ENCODE measurements at places on chromosomes 12 and 14.
A peak's percentile ranks its signal among the peaks of the same experiment; 100 is the strongest.

GRCh38 chr12:76337583-76337982 lies 10.6 kb downstream of the BBS10 start:
- DNase-seq: no peak

- DNase-seq: no peak
These were observed 114.5 kb downstream of the ETV6 start for GRCh38 chr12:11763760-11764520.

- DNase-seq: no peak
These were observed 58.0 kb upstream of the TMEM132D start for GRCh38 chr12:129961856-129962255.

DNA sequence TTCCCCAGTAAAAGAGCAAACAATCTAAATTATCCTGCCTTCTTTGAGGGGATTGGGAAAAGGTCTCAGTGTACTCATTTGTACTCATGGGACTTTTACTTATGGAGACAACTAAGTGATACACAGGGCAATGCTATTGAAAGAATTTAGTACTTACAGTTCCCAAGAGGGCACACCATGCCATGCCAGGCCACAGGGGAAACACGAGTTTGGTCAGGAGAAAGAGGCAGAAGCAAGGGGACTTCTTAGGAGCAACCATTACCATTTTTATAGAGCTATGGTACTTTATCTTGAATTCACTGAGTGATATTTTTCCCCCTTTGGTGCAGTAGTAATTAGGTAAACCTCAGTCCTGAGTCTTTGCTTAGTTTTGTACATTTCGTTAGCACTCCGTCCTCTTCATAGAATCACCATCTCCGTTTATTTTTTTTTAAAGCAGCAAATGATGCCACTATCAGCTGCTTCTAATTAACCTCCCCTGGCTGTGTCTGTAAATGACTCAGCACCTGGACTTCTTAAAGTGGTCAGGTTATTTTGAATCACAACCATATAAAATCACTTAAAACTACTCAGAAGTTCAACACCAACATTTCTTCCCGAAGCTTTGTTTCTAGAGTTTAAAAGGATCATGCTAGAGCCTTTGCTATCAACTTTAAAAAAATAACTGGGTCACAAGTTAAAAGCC lies 5.9 kb upstream of the WASHC3 start:
- no peak for DNase-seq

DNA sequence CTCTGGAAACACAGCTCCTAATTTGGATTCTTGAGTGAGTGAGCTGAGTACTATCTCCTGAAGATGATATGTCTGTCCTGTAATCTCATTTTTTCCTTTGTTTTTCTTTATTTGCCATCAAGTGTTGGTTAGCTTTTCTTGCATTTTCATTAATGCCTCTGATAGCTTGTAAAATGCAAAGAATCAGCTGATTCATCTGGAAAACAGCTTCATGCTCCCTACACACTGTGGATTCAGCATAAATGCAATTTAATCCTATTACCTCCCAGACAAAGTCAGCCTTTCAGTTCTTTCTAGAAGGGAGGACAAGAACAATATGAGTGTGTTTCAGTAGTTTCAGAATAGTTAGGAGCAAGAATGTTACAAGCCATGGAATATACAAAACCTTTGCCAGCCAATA lies 79.4 kb downstream of the DACT1 start:
- no peak for DNase-seq

DNA sequence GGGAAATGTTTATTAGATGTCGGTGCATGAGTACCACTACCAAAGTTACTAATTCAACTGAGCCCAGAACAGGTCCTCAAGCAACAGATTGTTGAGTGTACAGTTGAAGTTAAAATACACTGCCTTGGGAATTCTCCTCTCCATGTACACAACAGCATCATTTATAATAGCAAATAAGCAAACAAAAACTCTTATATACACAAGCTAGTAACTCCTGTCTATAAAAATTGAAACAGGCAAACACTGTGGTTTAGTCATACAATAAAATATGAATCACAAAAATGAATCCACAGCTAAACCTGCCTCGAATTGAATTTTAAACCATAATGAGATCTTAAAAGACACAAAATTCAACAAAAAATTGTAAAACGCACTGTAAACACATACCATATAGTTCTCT lies 681.1 kb downstream of the C12orf50 start:
- DNase-seq: no peak

DNA sequence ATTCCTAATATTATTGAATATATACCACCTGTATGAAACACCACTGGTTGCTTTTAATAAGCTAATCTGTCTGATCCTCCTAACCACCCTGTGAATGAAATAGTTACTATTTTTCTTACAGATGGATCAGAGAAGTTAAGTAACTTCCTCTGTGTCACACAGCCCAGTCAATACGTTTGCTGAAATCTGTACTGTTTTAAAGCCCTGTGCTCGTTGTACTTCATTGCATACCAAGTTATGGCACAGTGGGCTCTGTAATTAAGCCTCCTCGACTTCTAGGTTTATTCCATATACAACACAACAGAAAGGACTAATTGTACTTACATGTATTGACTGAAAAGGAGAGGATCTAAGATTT lies 137.9 kb downstream of the TPH2 start:
- no peak for DNase-seq

- DNase-seq: no peak
These were observed 3.3 kb downstream of the GPR65 start for GRCh38 chr14:88008039-88008742.

DNA sequence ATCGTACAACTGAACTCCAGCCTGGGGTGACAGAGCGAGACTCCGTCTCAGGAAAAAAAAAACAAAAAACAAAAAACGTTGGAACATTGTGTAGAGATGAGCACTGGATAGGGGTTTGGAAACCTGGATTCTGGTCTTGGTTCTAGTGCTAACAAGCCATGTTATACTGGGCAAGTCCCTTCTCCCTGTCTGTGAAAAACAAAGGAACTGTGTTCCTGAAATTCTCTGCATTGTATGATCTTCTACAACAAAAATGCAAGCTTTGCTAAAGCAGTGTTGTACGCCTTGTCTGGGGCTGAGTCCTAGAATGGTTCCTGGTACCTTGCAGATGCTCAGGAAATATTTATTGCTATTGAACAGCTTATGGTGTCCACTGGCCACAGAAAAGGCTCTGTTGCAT lies 13.4 kb downstream of the GPRC5D start:
- no peak for DNase-seq

GRCh38 chr12:14710632-14711320 lies 14.4 kb upstream of the GUCY2C start:
- no peak for DNase-seq

DNA sequence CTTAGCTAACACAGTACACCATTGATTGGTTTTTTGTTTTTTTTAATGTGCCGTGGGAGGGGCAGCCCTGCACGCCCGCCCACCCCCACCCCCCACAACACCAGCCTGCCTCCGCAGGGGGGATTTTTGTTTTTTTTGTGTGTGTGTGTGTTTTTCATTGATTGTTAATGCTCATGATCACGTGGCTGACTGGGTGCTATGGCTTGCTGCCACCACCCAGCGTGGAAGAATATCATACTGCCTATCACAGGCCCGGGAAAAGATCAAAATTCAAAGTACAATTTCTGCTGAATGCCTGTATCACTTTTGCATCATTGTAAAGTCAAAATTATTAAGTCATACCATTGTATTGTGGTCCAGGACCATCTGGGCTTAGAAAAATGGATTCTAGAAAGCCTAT lies 8.3 kb downstream of the RESF1 start:
- no peak for DNase-seq

GRCh38 chr12:131049549-131050339 lies 96.0 kb downstream of the ADGRD1 start:
- DNase-seq: no peak

DNA sequence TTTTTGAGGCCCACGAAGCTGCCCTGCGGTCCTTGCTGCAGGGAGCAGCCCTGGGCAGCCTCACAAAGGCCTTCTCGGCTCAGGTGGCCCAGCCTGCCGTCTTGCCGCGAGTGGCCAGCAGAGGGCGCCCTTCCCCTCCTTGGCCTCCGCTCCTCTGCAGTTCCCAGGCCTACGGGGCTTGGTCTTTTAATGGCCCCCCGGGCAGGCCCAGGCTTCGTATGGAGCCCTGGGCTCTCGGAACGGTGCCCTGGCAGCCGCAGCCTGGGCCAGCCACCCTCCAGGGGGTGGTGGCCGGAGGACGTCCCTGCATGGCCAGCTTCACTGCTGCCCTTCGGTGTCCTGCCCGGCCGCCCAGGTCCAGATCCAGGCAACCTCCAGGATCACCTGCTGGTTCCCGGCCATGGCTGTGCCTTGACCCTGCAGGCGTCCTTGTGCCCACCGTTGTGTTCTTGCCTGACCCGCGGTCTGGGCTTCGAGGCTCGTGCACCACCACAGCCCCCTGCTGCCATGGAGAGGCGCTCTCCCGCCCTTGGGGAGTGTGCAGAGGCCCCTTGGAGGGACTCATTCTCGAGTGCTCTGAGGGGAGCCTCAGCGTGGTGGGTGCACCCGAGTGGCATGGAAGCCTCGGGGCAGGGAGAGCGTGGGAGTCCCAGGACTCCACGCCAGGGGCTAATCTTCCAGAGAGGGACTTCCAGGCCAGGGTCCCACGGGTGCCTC lies 9.4 kb downstream of the ASPG start:
- DNase-seq: peak; percentile 80

GRCh38 chr12:83106873-83107272 lies 420.2 kb downstream of the TMTC2 start:
- DNase-seq: no peak

GRCh38 chr12:89840162-89840922 lies 131.7 kb upstream of the ATP2B1 start:
- no peak for DNase-seq

GRCh38 chr12:22333186-22333712 lies 1.3 kb downstream of the ST8SIA1 start:
- no peak for DNase-seq

- DNase-seq: no peak
These were observed 125.8 kb downstream of the NCOR2 start for GRCh38 chr12:124441443-124442194.

- no peak for DNase-seq
These were observed 70.2 kb upstream of the NCOR2 start for GRCh38 chr12:124637581-124637981.

- DNase-seq: no peak
These were observed 85.6 kb downstream of the LMO3 start for GRCh38 chr12:16520328-16520727.

GRCh38 chr14:55846826-55847446 lies 266.9 kb downstream of the KTN1 start:
- DNase-seq: no peak
